ENCODE measurements at places on chromosomes 5 and 9.

GRCh38 chr5:119820608-119821007, 191.2 kb downstream of the FAM170A start:
- DNase-seq: no peak

DNA sequence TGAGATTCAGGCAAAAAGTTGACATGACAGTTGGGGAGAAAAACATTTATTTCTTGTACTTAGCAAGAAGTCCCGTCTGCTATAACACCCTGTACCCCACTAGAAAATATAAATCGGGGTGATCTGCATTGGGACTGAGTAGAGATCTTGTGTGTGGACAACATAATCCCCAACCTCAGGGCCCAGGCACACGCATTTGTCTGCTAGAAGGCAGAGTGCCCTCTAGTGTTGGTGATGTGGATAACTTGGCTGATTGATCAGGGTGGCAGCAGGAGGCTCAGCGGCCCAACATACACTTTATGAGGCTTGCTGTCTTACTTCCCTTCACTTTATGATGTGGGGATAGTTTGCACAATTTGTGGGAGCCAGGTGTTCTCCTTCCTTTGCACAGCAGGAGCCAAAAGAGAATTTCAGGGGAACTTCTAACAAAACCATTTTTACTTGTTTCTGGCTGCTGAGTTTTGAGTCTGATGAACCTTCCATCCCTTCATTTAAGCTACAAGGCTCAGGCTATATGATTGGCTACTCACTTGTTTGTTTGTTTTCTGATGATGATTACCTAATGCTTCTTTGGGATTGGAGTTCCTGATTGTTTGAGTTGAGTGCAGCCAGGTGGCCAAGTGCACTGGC, 263.2 kb downstream of the DMAC1 start:
- no peak for DNase-seq

- no peak for DNase-seq
These were observed 319.1 kb downstream of the MED10 start for GRCh38 chr5:6059137-6059800.

- DNase-seq: no peak
These were observed 367.6 kb upstream of the CDH9 start for GRCh38 chr5:27406020-27406419.

DNA sequence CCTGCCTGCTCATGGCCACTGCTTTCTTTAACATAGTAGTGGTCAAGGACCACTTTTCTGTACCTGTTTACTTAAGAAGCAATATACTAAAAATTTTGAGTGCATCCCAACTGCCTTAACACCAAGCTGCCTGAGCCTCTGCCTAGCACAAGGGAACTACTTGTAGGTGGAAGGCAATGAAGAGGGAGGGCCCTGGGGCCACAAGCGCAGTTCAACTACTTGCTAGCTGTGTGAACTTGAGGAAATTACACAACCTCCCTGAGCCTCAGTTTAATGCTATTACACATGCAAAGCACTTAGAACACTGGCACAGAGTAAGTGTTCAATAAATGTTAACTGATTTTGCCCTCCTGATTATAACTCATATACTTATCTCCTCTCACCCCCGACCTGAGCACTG, 6.3 kb downstream of the ARL15 start:
- no peak for DNase-seq

DNA sequence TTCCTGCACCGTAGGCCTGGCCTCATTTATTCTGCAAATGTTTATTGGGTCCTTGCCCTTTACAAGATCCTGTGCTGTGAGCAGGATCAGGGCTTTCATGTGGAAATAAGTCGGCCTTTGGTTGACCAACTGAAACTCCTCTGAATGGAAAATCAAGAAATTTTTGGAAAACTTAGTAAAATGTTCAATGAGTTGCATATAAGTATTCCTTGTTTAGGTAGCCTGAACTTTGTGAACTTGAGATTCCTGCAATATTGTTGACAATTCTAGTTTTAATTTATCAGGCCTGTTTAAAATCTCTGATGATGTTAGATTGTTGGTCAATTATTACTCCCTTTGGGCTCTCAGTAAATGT, 1.1 kb downstream of the MAML1 start:
- DNase-seq: no peak

- DNase-seq: no peak
These were observed 7.9 kb upstream of the ENTREP1 start for GRCh38 chr9:69317081-69317480.

DNA sequence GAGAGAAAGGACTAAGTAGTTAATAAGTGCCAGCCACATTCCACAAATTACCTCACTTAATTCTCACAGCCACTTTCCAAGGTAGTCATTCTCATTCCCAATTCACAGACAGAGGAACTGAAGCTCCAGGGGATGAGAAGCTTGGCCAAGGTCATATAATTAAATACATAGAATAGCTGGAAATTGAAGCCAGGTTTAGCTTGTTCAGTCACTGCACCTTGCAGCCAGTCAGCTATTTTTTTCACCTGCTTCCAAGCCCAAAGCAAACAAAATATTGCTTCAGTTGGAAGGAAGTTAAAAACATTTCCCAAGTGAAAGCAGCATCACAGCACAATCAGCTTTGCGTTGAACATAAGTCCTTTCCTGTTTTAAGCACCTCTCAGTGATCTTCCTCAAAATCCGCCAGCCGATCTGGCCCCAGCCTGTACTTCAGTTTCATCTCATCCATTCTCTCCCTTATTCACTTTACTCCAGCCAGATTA, 4.8 kb downstream of the ALDH1A1 start:
- no peak for DNase-seq

GRCh38 chr9:136045595-136046553, 49.2 kb downstream of the NACC2 start:
- peak; percentile 70 for DNase-seq

DNA sequence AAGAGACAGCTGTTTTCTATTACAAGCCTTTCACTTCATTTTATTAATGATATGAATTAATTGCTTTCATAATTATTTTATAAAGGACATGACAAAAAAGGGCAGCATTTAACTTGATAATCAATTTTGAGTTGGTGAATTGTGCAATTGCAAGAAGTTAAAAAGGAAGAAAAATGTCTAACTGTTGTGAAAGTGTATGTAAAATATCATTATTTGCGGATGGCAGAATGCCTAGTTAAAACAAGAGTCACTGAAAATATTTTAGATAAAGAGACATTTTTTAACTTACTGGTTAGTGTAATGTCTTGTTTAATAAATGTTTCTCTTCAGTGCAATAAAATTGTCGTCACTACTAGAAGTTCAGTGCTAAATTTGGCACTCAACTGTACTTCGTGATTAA, 57.6 kb upstream of the HTR4 start:
- no peak for DNase-seq

GRCh38 chr9:83570359-83570758, 32.2 kb upstream of the FRMD3 start:
- no peak for DNase-seq

GRCh38 chr5:132099076-132099748, 25.6 kb downstream of the CSF2 start:
- peak; percentile 25 for DNase-seq

GRCh38 chr9:86766912-86767311, 180.4 kb downstream of the GAS1 start:
- peak; percentile 78 for DNase-seq

GRCh38 chr9:23933348-23933747, 107.3 kb upstream of the ELAVL2 start:
- no peak for DNase-seq

GRCh38 chr9:17017931-17018491, 116.8 kb upstream of the CNTLN start:
- DNase-seq: no peak

GRCh38 chr5:83341815-83342334, 129.7 kb upstream of the VCAN start:
- no peak for DNase-seq

- no peak for DNase-seq
These were observed 1.5 kb downstream of the GARIN3 start for GRCh38 chr5:157164521-157164920.

- DNase-seq: no peak
These were observed 101.7 kb downstream of the UBAP2 start for GRCh38 chr9:33946779-33947535.

GRCh38 chr5:59020611-59021285, 437.9 kb downstream of the RAB3C start:
- DNase-seq: no peak

- DNase-seq: no peak
These were observed 229.3 kb downstream of the GOLPH3 start for GRCh38 chr5:31944684-31945445.

GRCh38 chr5:124741711-124742496, 4.5 kb downstream of the ZNF608 start:
- no peak for DNase-seq

GRCh38 chr5:137888863-137889759, at the start of gene PKD2L2:
Gene PKD2L2, plus strand, starts transcription at chr5:137889457. Its CDS starts 35 bp downstream, at chr5:137889492.
- peak; percentile 91 for DNase-seq

DNA sequence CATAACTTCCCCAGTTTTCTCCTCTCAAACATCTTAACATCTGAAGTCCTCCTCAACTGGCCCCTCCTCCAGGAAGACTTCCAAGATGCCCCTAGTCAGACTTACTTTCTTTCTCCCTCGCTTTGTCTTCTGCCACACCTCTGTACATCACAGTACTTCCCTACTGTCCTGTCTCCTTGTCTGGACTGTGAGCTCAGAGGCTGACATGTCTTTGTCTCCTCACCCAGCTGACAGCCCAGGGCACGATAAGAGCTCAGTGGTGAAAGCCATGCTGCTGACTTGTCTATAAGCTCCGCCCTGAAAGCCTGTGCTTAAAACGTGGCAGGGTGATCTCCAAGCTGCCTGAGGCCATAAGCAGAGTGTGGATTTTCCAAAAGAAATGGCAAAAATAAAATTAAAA, 33.0 kb upstream of the SLC25A51 start:
- no peak for DNase-seq

DNA sequence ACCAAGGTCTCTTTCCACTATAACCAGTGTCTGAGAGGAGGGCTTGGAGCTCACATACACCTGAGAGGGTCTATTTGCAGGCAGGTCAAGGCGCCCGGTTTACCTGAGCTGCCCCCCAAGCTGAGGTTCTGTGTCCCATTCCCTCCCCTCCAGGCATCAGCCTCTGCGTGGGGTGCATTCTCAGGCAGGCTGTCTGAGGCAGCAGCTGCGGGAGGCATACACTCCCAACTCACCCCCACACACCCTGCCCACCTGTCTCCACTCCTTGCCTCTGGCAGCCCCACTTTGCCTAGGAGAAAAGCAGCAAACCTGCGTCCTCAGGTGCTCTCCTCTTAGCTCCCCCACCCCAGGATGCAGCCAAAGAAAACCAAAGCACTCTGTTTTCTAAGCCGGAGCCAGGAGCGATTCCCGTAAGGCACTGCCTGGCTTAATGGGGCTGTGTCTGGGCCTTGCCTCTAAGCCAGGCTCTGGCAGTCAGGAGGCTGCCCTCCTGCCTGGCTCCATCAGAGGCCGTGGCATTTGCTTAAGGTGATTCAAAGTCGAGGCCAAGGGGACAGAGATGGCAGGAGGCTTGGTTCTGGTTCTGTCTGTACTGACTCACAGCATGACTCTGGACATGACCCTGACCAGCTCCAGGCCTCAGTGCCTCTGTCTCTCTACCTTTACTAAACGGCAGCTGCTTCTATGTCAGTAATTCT, 139.2 kb upstream of the TRIM32 start:
- DNase-seq: no peak

DNA sequence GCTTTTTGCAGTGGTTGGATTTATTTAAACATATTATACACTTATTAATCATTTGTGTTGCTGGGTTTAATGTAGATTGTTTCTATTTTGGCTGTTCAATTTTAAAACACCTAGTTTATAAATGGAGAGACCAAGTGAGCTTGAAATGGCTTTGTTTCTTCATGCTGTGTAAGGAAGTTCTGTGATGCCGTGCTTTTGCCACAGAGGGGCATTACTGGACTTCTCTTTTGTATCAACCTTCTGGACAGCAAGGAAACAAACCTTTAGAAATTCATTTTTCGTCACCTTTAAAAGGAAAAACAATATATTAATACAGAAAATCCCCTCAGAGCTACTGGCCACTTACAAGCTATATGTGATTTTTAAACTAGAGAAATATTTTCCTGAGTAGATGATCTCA, 81.9 kb downstream of the DMRTA1 start:
- no peak for DNase-seq
